ENCODE measurements at places on chromosomes 7 and 10. TPM values are rescaled to one million over a fixed set of nuclear protein-coding genes. Genes with fewer than 3 reads are reported as not detected.

The NUTM2D gene
- 4.1 TPM for total RNA-seq

The SVOPL gene
- not detected for total RNA-seq

The POP7 gene
- 18.1 TPM for total RNA-seq

The MUC12 gene
- total RNA-seq: not detected

The CALHM1 gene
- total RNA-seq: not detected

The TRIM8 gene
- total RNA-seq: 74.7 TPM

The SPDYE1 gene
- total RNA-seq: not detected

The OR13A1 gene
- 0.20 TPM for total RNA-seq

The STEAP2 gene
- 0.19 TPM for total RNA-seq

The TSPAN12 gene
- total RNA-seq: not detected

The LLCFC1 gene
- not detected for total RNA-seq

The LIPM gene
- not detected for total RNA-seq

The PTPN20 gene
- 1.5 TPM for total RNA-seq

The TSPAN33 gene
- 5.6 TPM for total RNA-seq
